Right renal cortex interstitium (tissue), 3 donors: ENCODE measurements at places on chromosomes 6 and 20. TPM values are rescaled to one million over a fixed set of nuclear protein-coding genes. Genes with fewer than 3 reads are reported as not detected.

Gene PACSIN1
- polyA plus RNA-seq, result 0.79 TPM

Gene SLC25A27
- polyA plus RNA-seq, result 36.9 TPM

Gene EFCAB8
- 0.33 TPM for polyA plus RNA-seq

Gene PDE7B
- 8.7 TPM for polyA plus RNA-seq

Gene FOXQ1
- 10.9 TPM for polyA plus RNA-seq

Gene ENPP1
- 17.8 TPM for polyA plus RNA-seq

Gene HSPA1L
- 4.1 TPM for polyA plus RNA-seq

Gene PPP1R14C
- 24.7 TPM for polyA plus RNA-seq
